ENCODE measurements at places on chromosomes 6 and 20.

- DNase-seq = no peak
Measured at GRCh38 chr20:8943631-8944030, 125.3 kb upstream of the PLCB4 start.

DNA sequence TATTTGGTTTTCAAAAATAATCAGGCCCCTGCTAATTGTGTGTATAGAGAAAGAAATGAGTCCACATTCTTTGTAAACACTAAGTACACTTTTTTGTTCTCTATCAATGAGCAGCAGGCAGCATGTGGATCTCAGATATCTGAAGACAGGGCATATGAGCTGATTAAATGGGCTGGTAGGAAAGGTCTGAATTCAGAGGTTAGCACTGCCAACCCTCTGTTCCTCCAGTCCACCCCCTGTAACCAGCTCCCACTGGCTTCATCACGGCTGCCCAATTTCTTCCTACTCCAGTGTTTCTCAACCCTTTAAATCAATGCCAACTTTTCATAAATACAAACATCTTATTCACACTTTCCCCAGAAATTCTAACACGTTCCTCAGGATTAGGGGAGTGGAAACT lies 128.5 kb downstream of the TPBG start:
- DNase-seq = no peak

- DNase-seq = no peak
Measured at GRCh38 chr20:1012359-1013168, 10.5 kb upstream of the RSPO4 start.

- no peak for DNase-seq
Measured at GRCh38 chr6:118932421-118932820, 2.5 kb downstream of the MCM9 start.

DNA sequence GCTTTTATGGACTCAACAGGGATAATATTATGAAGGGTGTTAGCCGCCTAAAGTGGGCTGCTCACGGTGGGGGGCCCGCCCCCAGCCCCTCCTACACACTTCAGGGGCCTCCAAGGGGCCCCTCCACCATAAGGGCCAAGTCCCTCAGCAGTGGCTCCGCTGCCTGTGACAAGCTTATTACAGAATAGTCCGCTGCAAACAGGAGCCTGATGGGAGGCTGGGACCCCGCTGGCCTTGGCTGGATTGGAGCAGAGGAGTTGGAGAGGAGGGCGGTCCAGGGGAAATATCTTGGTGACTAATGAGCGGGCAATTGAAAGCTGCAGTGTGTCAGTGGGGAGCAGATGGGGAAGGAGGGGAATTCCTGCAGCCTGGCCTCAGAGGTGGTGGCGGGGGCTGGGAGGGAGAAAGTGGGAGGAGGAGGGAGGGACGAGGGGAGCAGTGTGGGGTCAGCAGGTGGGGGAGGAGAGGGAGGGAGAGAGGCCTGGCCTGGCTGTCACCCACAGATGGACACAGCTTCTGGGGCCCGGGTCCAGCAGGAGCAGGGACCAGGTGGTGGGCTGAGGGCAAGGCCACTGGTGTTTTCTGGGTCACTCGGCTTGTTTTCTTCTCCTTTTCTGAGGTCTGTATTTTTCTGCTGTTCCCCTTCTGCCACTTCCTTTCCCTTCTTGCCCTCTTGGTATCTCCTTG lies 57.6 kb upstream of the FOXP4 start:
- DNase-seq = peak; percentile 31

GRCh38 chr6:168016176-168016620 lies 18.7 kb downstream of the KIF25 start:
- DNase-seq = no peak

Data from brain pericyte (primary cell).